Activated CD4-positive, alpha-beta memory T cell treated with anti-CD3 and anti-CD28 coated beads for 36 hours (primary cell): ENCODE measurements at places on chromosomes 1 and 21.

- DNase-seq = no peak
Observed at GRCh38 chr1:6275826-6276782, 15.2 kb upstream of the GPR153 start.

- no peak for DNase-seq
Observed at GRCh38 chr1:118291661-118292060, 106.6 kb upstream of the SPAG17 start.

- DNase-seq = no peak
Observed at GRCh38 chr1:160638926-160639325, 7.9 kb downstream of the SLAMF1 start.

DNA sequence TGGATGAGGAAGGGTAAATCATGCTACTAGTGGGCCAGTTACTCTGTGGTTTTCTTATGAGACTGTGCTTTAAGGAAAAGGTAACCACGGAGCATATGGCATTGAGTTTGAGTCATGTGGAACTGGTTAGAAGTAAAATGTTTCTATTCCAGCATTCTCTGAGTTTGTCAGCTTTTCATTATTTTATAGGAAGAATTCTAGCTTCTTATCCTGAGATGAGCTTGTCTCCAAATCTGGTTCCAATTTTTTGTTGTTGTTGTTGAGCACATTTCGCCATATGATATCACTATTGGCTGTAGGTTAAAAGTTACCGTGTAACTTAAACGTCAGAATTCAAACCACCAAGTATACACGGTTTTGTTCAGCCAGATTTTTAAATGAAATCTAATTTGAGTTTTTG lies 69.9 kb downstream of the ATF6 start:
- no peak for DNase-seq

DNA sequence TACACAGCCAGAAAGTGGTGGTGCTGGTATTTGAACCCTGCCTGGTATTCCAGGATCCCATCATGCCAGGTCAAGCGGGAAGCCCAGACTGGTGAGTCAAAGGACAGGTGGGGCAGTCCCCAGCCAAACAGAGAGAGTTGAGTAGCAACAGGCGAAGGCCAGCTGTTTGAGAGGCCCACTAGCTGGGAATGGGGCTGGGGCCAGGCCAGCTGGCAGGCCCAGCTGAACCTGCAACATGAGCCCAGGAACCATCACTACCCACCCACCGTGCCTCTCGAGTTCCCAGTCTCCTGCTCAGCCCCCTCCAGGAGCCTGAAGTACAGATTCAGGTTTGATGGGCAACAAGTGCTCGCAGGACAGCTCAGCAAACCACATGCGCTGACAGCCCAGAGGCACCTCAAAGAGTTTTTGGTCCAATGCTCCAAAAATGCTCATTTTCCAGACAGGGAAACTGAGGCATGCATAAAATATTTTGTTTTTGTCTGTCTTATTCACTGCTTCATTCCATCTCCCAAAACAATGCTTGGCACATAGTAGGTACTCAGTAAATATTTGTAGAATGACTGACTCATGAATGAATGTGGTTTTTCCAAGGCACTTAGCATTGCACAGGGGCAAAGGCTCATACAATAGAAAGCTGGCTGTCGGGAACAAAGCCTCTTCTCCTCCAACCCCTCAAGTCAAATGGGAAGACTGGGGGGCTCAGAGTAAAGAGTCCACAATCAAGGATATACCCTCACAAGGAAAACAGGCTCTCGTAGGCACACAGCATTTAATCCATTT lies 42.5 kb upstream of the CLIC4 start:
- DNase-seq = no peak

GRCh38 chr1:41101950-41102607 lies 80.6 kb upstream of the SLFNL1 start:
- DNase-seq = no peak

DNA sequence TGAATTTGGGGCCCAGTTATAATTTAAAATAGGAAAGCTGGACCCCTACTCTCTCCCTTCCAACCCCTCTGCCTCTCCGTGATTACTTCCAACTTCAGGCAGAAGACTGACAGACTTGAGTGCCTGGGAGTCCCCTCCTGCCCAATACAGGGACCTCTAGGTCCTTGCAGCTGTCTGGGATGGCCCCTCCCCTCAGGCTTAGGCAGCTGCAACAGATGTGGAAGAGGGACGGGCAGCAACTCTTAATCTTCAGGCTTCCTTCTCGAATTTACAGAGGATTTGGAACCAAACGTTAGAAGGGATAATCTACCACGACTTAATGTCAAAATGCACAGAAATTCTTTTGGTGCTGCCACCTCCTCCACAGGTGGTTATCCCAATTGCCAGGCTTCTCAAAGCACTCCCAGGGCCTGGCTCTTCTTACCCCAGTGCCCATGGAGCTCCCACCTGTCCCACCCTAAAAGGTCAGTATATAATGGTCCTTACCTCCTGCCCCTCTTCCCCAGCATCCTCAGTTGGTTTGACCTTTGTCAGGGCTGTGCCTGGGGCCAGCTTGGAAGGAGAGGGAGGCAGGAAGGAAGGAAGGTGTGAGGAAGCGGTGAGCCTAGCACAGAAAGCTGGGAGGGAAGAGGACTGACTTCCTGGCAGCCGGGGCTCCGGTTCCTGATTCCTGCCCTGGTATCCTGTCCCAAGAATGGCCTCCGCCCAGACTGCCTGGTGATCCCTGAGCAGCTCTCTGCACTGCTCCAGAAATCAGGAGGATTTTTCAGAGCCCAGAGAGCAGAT lies 2.8 kb downstream of the PEA15 start:
- DNase-seq = no peak

DNA sequence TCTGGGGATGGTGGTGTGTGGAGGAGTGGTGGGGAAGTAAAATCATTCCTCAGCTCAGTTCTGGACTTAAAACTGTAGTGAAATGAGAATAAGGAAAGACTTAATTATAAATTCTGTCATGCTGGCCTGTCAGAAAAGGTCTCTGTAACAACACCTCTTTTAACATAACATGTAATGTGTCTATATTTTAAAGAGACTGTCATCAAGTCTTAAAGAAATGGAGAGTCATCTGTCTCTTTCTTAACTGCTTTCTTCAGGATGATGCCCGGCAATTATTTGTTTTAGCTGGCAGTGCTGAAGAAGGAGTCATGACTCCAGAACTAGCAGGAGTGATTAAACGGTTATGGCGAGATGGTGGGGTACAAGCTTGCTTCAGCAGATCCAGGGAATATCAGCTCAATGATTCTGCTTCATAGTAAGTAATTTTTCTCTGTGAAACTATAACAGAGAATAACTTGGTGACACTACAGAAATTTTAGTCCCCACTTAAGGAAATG lies 30.6 kb downstream of the GNAI3 start:
- DNase-seq = no peak
